ENCODE measurements at places on chromosomes 11 and 22.

DNA sequence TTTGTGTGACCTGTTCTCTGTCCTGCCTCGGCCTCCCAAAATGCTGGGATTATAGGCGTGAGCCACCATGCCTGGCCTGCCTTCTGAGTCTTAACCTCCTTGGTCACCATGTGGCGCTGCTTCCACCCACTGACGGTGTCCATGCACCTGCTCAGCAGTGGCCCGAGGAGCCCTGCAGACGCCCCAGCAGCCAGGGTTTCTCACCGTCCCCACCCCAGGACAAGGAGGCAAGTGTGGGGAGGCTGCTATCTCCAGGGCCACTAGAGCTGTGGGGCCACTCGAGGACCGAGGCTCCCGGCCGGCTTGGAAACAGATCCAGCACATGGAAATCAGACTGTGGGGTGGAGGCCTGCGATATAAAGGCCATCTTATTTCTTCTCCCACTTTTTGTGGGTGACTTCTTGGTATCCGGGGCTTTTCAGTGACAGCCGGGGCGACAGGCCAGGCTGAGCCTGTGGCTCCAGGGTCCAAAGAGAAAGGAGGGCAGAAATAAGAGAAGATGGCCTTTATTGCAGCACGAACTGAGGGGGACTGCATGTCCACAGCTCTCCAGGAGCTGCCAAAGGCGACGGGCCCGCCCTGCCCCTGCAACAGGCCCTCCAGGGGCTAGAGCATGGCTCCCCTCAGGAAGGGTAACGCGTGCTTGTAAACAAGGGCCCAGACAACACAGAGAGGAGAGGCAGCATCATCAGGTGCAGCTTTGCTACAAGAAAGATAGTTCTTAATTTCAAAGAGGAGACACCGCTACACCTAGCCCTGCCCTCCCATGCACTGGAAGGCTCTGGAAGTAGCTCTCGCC, 15.0 kb downstream of the TSPO start:
- no peak for DNase-seq

- no peak for DNase-seq
These were observed 18.9 kb downstream of the GGT5 start for GRCh38 chr22:24225951-24226350.

DNA sequence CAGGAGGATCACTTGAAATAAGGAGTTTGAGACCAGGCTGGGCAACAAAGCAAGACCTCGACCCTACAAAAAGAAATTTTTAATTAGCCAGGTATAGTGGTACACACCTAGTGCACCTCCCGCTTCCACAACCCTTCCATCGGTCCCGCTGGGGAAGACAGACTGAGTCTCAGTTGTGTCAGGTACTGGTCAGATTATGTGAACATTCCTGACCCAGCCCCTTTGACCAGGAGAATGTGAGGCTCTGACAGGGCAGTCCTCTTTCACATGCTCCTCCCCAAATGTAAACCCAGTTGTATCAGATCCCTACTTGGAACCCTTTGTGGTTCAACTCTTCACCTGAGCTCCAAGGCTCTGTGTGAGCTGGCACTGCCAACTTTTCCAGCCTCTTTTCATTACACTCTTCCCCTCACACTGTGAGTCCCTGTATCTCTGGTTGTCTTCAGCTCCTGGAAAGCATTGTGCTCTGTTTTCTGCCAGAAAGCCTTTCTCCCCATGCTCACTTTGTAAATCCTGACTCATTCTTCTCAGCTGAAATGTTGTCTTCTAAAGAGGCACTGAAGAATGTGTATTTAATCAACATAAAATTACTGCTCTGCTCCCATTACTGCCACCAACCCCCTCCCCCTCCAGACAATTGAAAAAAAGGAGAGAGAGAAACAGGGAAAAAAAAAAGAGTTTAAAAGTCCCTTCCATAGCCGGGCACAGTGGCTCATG, 2.1 kb upstream of the TTLL12 start:
- DNase-seq = no peak

- no peak for DNase-seq
These were observed 90.7 kb downstream of the FAM76B start for GRCh38 chr11:95698676-95699557.

DNA sequence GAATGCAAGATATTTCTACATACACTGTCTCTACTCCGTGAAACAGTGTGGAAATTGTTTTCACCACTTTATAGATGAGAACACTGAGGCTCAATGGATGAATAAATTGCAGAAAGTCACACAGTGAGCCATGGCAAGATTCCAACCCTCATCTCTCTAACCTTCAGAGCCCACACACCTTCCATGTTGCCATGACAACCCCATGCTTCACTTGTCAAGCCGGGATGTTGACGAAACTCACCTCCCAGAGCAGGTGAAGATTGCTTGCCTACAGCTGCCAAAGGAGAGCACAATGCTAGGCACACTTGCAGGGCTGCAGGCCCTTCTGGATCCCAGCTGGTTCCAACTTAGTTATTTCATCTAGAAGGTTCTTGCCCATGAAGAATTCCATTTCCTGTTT, 71.4 kb upstream of the SEZ6L start:
- no peak for DNase-seq

DNA sequence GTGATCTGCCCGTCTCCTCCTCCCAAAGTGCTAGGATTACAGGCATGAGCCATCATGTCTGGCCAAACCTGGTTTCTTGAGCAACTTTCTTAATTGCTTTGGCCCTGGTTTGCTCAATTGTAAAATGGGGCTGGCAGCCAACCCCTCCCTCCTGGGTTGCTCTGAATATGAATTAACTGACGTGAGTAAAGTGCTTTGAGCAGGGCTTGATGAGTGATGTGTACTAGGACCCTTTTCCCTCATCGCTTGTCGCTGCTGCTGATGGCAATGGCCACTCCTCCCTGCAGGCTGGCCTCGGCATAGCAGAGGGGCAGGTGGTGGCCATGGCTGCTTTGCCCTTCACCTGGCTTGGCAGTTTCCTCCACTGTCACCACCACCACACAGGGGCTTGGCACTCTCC, 41.5 kb downstream of the RNF141 start:
- no peak for DNase-seq

DNA sequence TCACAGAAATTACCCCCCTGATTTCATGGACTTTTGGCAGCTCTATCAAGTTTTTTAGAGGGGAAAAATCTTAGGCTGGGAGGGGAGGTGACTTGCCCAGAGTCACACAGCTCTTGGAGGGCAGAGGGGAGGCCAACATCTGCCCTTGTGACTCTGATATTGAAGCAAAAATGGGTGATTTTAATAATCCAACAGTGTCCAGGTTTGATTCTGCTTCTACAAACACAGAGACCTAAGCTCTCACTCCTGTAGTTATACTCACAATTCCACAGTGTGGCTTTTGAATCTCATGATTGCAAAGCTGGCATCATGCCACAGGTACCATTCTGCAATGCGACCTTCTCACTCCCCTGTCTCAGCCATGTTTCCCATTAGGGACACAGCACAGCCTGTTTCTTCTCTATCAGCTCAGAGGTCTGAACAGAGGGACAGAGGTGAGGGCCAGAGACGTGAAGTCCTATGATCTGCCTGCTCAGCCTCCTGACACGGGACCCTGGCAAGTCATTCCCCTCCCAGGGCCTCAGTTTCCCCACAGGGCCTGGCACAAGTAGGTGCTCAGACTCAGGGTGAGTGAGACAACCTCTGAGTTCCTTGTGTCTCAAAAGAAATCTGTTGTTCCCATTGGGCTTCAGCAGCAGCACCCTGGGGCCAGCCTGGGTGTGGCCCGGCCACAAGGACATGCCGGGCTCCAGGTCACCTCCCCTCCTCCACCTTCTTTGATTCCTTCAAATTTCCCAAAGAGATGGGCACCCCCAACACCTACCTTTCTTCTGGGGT, 766 bp downstream of the APOL2 start:
- no peak for DNase-seq

GRCh38 chr22:31818481-31819392, 64.9 kb downstream of the DEPDC5 start:
- DNase-seq = peak; percentile 20

DNA sequence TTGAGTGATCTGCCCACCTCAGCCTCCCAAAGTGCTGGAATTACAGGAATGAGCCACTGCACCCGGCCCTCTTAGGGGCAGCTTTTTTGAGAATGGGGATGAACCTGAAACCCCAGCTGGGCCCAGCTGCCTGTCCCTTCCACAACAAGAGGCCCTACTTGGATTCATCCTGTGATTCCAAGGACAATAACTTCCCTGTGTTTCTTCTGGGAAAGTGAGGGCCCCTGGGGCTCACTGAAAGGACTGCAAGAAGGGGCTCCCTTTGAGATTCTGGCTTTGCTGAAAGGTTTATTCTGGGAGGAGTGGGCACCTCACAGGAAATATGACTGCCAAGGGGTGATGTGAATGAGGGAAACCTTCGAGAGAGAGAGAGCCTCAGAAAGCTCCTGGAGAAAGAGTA, 12.3 kb upstream of the GNAZ start:
- DNase-seq = no peak

DNA sequence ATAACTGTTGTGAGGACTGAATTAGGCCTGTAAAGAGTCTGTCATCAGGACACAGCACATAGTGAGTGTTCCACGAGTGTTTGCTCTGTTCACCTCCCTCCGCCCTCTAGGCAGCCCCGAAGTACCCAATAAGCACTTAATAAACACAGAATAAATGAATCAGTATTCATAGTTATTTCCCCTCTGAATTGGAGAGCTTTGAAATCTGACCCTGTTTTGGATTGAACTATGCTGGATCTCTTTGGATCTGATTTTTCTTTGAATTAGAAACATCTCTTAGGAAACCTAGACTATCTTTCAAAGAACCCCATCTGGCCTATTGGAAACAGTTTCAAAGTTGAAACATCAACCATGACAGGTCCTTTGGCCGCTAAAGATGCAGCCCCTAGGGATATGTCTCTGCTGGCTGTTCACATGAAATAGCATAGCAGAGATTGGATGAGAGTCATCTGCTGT, 615.5 kb downstream of the NTM start:
- no peak for DNase-seq

- DNase-seq = no peak
These were observed 4461.3 kb upstream of the OR11H1 start for GRCh38 chr22:11066458-11067285.

DNA sequence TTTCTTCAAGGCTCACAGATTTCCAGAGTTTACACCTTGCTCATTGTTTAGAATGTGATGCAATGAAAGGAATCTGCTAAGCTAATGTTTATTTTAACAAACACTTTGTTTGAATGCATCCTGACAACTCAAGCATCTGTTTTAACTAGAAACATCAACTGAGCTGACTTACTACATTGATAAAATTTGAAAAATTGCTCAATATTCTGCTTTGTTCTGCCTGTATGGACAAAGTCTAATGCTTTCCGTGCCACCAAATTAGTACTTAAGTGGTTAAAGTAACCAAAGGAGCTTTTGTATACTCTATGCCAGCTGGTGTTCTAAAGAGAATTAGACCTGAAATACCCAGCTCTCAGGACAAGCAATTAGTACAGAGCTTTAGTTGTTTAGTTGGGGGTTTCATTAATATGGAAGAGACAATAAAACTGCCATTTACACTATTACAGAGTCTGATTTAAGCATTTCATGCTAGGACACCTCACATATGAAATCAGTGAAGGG, 105.2 kb downstream of the MAML2 start:
- no peak for DNase-seq

- DNase-seq = no peak
These were observed 28.6 kb upstream of the BIRC3 start for GRCh38 chr11:102288725-102289083.

GRCh38 chr11:19076744-19077589, 16.4 kb upstream of the MRGPRX2 start:
- DNase-seq = peak; percentile 36

DNA sequence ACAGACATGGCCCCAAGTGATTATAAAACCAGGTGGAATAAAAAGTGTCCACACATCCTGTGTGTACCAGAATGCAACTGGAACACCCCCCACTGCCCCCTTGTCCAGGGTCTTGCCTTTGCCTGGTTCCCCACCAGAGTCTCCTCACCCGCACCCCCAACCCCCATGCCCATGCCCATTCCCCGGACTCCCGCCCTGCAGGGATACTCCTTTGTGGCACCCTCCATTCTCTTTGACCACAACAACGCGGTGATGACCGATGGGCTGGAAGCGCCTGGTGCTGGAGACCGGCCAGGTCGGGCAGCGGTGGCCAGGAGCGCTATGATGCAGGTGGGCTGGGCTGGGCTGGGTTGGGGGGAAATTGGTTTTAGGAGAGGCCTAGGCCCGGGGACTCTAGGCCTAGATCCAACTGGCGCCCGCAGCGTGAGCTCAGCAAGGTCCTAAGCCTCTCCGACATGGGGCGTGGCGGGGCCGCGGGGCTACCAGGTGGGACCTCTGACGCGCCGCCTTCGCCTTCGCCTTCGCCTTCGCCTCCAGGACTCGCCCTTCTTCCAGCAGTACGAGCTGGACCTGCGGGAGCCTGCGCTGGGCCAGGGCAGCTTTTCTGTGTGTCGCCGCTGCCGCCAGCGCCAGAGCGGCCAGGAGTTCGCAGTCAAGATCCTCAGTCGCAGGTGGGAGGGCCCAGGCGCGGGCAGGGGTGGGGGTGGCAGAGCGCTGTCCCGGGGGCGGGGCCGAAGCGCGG, 9.1 kb downstream of the RPS6KA4 start:
- no peak for DNase-seq

GRCh38 chr11:2461253-2461955, 16.6 kb downstream of the KCNQ1 start:
- DNase-seq = no peak

- DNase-seq = no peak
These were observed 56.5 kb downstream of the STIM1 start for GRCh38 chr11:3911908-3912505.

DNA sequence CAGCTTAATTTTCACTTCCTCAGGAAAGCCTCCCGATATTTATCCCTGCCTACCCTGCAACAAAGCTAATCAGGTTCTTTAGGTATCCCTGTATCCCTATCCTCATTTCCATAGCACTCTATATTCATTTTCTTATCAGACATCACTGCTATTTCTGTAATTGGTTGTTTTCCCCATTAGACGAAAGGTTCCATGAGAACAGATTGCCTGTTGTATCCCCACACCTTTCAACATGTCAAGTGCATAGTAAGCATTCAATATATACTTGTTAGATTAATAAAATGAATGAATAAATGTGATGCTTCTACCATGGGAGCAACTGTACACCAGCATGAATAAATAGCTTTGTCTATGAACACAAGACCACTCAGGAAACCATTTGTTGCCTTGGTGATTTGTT, 499.8 kb downstream of the DLG2 start:
- no peak for DNase-seq

DNA sequence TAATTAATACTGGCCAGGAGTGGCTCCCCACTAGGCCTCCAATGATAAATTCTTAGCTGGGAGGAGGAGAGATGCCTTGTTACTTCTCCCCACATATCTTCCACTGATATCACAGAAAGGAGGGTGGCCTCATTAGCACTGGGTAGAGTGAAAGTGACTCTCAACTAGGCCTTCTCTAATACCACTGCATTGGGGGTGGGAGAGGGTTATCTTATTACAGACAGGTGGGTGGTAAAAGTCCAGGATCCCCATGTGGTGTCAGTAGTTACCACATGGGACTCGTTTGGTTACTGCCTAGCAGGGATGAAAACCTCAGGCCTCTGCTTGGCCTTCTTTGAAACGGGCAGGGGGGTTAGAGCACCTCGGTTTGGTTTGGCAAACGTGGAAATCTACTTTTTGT, 167.3 kb downstream of the UVRAG start:
- no peak for DNase-seq

Data from fibroblast of skin of back (primary cell).